ENCODE measurements at places on chromosomes 7 and 10.

- DNase-seq, result no peak
These were observed 10.8 kb downstream of the LFNG start for GRCh38 chr7:2530071-2530987.

DNA sequence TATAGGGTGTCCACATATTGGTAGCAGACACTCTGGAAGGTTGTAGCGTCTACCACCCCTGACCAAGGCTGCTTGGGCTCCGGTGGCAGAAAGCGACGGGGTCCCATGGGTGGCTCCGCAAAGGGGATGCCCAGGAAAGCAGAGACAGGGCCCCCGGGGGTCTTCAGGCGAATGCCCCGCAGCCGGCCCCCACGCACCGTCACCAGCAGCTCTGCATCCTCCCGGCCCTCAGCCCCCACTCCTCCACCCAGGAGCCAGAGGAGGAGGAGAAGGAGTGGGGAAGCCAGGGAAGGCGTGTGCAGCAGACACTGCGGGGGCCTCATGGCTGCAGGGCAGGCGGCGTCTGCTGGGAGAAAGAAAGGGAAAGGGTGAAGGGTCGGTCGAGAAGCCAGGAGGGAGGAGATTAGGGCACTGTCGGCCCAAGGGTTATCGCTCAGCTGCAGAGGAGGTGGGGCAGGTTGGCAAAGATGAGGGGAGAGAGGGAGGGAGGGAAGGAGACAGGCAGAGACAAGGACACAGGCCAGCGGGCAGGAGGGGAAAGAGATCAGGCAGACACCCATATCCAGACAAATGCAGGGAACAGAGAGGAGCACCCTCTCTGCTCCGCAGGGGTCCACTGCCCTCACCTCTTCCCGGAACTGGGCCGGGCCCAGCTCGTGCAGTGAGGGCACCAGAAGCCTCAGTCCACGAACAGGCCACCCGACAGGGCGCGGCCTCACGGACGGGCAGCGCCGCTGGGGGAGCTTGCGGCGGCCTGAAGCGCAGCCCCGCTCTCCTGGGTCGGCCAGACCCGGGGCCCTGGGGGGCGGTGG lies 1.6 kb downstream of the ACHE start:
- no peak for DNase-seq

GRCh38 chr7:131166066-131166465 lies 161.6 kb upstream of the MKLN1 start:
- DNase-seq, result no peak

GRCh38 chr10:26770069-26770468 lies 72.6 kb downstream of the PDSS1 start:
- DNase-seq, result no peak

DNA sequence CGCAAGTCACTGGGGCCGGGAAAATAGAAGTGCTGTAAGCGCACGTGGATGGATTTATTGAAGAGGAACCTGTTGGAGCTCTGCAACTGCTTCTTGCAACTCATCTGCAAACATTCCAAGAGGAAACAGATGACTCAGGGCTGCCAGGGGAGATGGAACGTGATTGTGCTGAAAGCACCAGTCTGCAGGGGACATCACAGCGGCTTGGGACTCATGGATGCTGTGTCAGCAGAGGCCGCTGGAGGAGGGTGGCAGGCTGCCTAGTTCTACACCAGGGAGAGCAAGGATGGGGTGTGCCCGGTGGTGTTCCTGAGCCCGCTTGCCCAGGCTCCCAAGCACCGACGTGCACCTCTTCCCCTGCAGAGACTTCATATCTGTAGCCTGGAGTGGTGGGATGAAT lies 515.7 kb downstream of the TCERG1L start:
- no peak for DNase-seq

- no peak for DNase-seq
These were observed 53.5 kb downstream of the ZNF467 start for GRCh38 chr7:149719912-149720335.
